ENCODE measurements at places on chromosomes 11 and 22.

- no peak for DNase-seq
Measured at GRCh38 chr11:113213549-113213948, 100.8 kb upstream of the TTC12 start.

DNA sequence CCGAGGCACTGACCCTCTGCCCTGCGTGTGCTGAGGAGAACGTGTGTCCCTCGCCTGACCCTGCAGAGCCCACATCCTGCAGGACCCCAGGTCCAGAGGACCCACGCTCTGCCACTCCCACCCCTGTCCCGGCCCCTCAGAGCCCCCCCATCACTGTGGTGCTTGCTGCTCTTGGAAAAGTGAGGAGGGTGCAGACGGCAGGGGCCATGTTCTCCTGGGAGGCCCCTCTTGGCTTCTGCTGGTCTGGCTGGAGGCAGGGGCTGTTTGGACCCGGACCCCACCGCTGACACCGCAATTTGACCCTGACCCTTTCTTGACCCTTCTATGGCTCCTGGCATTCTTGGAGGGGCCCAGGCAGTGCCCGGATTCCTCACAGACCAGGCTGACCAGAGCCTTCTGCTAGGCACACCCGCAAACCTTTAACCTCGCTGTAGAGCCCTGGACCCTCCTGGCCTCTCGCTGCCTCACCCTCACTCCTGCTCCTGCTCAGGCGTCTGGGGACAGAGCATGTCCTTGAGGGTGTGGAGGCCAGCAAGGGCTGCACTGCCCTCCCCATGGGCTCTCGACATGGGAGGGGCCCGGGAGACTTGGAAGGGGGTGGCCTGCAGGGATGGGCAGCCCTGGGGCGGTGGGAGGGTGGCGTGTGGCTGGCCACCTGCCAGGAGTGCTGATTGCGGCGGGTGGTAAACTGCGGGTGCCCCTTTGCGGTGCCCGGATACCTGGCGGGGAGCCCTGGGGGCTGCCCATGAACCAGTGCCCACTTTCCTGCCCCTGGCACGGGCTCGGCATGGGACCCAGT, 37.0 kb upstream of the MUC5AC start:
- no peak for DNase-seq

- DNase-seq: no peak
Measured at GRCh38 chr11:45048870-45049691, 97.4 kb upstream of the PRDM11 start.

- no peak for DNase-seq
Measured at GRCh38 chr11:57481915-57482781, 21.8 kb downstream of the RTN4RL2 start.

DNA sequence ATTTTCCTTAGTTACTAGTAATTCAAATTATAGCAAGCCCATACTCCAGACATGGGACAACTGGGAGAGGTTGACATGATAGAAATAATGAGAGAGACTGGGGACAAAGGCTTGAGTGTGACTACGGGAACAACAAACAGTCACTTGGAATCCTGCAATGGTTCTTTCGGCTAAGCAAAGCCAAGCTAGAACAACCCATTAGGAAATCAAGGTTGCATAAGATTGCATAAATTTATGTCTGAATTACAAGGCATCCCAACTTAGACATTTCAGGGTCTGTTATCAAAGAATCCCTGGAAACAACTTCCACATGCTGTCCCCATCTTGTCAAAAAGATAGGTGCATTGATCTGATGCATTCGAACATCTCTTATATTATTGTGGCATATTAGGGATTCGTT, 10.2 kb upstream of the NRGN start:
- DNase-seq: no peak

- no peak for DNase-seq
Measured at GRCh38 chr22:17403906-17404305, 34.6 kb downstream of the CECR2 start.

DNA sequence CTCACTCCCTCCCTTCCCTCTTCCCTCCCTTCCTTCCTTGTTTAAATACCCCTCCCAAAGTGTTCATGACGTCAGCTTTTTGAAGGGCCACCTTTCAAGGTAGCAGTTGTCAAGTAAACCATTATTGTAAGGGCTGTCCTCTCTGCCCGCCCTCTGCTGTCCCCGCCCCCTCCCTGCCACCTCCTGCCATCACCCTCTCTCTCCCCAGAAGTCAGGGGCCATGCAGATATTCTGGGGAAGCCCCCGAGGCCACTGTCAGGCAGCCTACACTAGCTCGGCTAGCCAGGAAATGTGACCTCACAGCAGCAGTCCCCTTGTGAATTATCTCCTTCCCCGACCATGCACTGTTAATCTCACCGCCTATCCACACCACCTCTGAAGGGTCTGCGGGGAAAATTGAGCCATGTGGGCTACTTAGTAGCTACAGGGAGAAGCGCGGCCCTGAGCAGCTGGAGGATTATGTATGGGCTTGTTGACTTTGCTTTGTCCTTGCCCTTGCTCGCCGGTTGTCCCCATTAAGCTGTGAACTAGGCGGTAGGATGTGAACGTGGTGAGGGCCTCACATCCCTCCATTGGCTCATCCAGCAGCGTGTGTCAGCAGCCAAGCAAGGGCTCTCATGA, 42.1 kb upstream of the ATXN10 start:
- DNase-seq: no peak

- no peak for DNase-seq
Measured at GRCh38 chr11:118071416-118072030, 5.4 kb upstream of the TMPRSS4 start.

- no peak for DNase-seq
Measured at GRCh38 chr22:50376085-50376651, 33.0 kb downstream of the PPP6R2 start.

GRCh38 chr22:46537225-46537945, at the start of gene CELSR1:
Gene CELSR1 (minus strand): TSS chr22:46537620. CDS start chr22:46537170, 450 bp downstream.
- peak; percentile 52 for DNase-seq

DNA sequence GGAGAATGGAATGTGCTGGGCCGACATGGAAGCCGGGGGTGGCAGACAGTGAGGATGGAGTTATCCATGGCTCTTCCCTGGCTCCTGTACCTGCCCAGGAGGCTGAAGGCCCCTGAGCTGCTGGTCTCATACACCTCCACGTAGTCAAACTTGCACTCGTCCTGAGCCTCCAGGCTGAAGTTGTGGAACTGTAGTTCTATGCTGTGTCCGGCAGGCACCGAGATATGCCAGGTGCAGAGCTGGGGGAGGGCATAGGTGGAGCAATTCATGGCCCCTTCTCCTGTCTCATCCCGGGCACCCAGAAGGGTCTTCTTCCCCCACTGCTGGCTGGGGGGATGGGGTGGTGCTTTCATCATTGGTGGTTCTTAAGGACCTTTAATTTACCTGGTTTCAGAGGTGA, 2.8 kb downstream of the MFRP start:
- DNase-seq: no peak

DNA sequence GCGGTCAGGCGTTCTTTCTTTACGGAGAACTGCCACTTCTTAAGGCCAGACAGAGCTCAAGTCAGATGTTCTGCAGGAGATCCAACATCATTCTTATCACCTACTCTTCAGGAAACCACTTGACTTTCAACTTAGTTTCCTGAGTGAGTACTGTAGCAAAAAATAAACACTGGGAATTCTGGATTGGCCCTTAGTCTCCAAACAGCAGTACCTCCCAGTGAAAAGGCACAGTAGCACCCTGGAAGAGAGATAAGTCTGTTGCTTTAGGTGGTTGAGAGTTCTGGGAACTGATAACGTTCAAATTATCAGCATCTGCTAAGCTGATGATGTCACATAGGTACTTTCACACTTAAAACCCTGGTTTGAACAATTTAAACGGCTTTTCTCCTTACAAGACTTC, 971.8 kb upstream of the TENM4 start:
- no peak for DNase-seq

DNA sequence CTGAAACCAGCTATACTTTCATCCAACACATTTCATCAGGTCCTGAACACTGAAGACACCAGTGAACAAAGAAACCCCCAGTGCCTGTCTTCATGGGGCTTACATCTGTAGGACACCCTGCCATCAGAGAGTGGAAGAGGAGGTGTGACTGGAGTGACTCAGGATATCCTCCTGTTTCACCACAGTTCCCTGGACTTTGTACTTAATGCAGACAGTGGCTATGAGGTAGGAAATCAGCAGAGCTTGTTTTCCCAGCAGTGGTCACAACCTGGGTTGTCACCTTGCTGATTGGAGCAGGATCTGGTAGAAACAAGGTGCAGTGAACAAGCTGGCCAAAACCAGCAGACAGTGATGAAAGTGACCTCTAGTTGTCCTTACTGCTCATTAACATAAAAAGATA, 128.8 kb downstream of the KIRREL3 start:
- no peak for DNase-seq

GRCh38 chr22:35170716-35171697, 86.3 kb upstream of the HMGXB4 start:
- DNase-seq: no peak

DNA sequence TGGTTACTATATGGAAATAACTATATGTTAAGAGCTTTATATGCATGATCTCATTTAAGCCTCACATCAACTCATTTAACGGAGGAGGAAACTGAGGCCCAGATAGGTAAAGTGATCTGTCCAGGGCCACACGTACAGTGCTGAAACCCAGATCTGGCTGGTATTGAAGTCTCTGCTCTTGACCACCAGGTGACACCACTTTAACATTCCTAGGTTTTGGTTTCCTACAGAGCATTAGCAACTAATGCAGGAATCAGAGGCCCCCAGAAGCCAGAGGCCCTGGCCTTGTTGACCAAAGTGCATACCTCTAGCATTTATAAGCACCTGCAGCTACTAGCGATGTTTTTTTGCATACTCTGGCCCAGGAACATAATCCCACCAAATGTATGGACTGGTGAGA, 12.9 kb upstream of the LIMK2 start:
- no peak for DNase-seq

GRCh38 chr11:23732026-23732425, 764.8 kb upstream of the LUZP2 start:
- DNase-seq: no peak

DNA sequence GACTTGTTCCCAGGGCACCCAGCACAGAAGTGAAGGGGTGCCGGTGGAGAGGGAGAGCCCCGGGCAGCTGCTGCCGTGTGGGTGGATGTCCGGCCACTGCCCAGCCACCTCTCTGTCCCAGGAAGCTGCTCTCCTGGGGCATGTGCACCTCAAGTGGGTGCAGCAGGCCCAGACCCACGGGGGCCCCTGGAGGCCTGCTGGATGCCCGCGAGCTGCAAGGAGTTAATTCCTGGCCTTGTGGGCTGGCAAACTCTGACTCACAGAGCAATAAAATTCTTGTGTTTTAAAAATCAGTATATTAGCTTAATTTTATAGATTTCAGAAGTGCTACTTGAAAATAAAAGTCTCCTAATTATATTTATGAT, 37.4 kb upstream of the KCNQ1OT1 start:
- DNase-seq: no peak

- DNase-seq: peak; percentile 82
Measured at GRCh38 chr11:117931971-117932370, 2.8 kb upstream of the TMPRSS13 start.

GRCh38 chr11:35620795-35621194, 2.5 kb downstream of the FJX1 start:
- no peak for DNase-seq

DNA sequence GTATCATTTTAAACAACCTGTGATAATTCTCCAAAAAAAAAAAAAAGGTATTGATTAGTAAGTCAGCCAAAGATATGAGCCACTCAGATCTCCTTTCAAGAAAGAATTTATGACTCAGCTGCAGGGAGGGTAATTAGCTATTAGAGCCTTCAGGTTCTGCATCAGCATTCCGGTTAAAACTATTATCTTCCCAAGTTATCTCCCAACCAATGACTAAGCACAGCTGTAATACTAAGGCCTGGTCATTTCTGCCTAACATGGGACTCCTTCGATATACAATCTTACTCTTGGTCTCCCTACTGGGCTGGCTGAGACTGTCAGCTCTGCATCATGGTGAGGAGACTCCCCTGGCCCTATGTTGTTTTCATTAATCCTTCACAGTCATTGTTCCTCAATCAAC, 60.4 kb downstream of the SBF2 start:
- no peak for DNase-seq

DNA sequence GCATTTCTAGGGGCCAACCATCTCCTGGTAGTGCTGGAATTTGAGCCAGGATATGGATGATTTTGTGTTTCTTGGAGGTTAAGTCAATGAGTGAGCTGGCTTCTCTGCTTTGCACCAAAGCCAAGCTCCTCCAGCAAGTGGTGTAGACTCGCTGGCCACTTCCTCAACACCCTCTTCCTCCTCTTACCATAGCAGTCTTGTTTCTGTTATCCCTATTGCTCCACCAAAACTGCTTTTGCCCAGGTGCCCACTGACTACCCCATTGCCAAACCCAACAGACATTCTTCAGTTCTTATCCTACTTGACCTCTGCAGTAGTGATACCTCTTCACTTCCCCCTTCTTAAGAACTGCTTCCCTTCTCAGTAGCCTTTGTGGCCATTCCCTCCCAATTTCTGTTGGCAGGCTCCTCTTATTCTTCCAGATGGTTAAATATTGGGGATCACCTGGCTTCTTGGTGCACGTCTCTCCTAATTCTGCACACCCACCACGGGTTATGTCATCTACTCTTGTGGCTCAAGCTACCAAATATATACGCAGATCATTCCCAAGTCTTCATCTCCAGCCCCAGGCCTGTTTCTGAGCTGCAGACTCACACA, 7.0 kb upstream of the PRG2 start:
- no peak for DNase-seq

DNA sequence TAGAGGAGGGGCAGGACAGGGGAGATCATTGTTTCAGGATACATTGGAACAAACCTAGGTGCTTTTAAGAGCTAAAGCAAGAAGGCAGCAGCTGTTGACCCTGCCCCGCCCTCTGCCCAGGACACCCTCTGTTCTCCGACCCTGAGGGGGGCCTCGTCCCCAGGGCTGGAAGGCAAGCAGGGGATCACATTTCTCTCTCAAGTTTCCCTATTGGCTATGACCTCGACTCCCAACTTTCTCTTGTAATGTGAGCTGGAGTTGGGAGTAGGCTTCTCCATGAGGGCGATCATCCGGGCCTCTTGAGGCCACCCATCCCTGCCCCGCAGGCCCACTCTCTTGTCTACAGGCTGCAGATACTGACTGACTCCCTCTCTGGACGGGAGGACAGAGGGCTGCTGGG, 37.7 kb downstream of the DSCAML1 start:
- DNase-seq: no peak

- no peak for DNase-seq
Measured at GRCh38 chr22:46907241-46908215, 145.1 kb downstream of the TBC1D22A start.

GRCh38 chr11:45457649-45458048, 171.5 kb upstream of the SYT13 start:
- DNase-seq: no peak

DNA sequence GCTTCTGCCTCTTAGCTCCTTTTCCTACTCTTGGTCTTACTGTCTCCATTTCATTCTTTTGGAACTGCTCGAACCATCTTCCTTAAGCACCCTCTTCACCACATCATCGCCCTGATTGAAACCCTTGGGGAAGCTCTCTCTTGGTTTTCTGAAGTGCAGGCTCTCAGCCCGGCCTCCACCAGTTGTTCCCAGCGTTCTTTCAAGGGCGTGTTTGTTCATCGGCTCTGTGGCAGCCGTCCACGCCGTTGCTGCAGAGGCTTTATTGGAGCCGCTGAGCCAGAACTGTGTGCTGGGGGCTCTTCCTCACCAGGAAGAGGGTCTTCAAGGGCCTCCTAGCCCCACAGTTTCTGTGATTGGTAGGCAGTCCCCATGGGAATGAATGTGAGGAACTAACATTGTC, 214.1 kb downstream of the TBC1D22A start:
- no peak for DNase-seq
